ENCODE measurements at places on chromosomes 4 and X.

GRCh38 chrX:44101281-44101680, 128.1 kb upstream of the NDP start:
- no peak for DNase-seq

- DNase-seq: no peak
Measured at GRCh38 chr4:174707902-174708301, 121.1 kb downstream of the GLRA3 start.

GRCh38 chr4:88043586-88044340, 36.3 kb downstream of the PKD2 start:
- DNase-seq: no peak

DNA sequence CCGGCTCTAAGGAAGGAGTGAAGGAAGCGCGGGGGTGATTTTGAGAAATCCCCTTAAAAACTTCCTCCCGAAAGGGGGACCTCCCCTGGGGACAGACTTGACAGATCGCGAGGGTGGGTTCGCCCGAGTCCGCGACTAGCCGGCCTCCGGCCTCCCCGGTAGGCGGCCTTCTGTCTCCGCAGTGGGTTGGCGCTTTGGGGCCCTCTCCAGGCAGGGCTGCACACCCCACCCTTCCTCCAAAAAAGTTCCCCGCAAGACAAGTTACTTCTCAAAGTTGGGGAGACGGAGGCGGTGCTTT, 24.8 kb downstream of the HOPX start:
- DNase-seq: peak; percentile 52

- DNase-seq: no peak
Measured at GRCh38 chr4:87045234-87045558, 110.4 kb downstream of the AFF1 start.

DNA sequence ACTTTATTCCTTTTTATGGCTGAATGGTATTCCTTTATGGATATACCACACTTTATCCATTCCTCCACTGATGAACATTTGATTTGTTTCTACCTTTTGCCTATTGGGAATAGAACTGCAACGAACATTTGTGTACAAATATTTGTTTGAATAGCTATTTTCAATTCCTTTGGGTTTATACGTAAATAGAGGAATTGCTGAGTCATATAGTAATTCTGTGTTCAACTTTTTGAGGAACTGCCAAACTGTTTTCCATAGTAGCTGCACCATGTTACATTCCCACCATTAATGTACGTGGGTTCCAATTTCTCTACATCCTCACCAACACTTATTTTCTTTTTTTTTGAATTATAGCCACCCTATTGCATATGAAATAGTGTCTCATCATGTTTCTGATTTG, 156.5 kb upstream of the ATP6AP2 start:
- no peak for DNase-seq

GRCh38 chr4:11468901-11469300, 40.2 kb upstream of the HS3ST1 start:
- DNase-seq: no peak

DNA sequence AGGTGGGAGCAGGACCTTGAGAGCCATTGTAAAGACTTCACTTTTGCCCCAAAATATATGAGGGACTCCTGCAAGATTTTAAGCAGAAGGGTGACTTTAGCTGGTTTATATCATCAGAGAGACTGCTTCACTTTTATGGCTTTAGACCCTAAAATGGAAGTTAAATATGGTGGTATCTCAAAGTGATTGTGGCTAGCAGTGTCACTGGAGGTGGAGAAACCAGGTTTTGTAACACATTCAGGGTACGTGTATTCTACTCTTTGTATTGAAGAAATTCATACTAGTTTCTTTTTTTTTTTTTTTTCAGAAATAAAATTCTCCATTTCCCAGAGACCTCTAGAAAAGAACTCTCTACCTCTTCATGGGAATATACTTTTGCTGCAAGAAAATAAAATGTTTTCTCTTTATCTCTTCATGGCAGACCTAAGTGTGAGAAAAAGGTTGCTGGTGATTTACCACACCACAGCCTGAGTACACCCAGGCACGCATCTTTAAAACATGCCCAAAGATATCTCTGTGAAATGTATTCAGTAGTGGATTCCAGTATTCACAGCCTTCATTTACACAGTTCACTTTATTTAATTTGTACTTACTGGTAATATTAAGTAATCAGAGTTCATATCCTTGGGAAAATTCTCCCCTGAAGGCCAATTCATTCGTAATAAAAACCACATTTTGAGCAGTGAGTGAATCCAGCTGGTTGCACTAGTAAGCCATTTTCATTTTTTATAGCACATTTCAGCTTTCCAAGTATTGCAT, 74.3 kb upstream of the GUCY1A1 start:
- DNase-seq: no peak

GRCh38 chr4:59987289-59987688, 1212.8 kb upstream of the ADGRL3 start:
- DNase-seq: no peak

DNA sequence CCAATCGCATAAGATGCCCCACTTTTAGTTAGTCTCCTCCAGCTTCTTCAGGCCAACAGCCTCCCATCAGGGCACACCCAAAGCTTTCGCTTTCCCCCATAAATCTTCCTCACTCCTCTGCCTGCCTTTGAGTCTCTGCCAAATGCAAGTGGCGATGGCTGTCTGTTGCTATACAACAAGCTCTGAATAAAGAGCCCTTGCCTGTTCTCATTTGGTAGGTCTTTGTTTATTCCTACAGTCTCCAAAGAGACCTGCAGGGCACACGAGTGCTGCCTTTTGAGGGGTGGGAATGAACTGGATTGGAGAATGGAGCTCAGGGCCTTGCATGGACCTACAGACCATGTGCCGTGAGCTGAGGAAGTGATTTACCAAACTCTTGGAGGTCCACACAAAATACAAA, 52.2 kb upstream of the SOD3 start:
- DNase-seq: no peak

DNA sequence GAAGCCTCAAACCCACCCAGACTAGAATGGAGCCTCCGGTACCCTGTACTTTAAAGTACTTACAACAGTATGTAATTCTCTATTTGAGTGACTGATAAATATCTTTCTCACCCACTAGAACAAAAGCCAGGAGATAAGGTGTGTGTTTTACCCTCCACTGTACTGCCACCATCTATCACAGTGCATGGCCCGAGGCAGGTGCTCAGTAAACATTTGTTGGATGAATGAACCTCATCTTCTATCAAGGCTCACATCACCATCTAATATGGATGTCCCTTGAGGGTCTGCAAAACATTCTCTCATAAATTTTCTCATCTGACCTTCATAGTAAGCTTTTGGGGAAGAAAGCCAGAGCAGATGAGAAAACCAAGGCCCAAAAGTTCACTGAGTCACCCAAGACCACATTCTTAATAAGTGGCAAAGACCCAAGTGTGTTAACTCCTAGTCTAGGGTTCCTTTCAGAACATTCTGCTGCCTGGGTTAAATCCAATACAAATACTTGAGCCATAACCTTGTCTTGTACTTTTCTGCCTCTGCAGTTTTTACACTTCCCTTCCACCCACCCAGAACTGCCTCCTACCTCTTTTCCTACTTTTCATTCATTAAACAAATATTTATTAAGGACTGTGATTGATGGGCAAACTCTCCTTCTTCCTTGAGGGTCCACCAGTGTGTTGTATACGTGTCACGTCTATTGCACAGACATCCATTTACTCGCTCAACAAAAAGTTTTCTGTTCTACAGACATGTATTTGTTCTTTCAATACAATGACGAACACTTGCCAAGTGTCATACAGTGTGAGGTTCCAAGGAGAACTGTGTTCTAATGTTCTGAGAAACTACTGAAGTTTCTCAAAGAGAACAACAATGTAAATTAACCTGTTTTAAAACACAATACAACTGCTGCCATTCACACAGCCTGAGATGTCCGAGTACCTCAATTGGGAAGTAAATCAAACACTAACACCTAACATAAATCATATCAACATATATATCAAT, 35.7 kb downstream of the APBB2 start:
- no peak for DNase-seq

GRCh38 chrX:24515447-24515846, 50.4 kb downstream of the PDK3 start:
- DNase-seq: no peak

DNA sequence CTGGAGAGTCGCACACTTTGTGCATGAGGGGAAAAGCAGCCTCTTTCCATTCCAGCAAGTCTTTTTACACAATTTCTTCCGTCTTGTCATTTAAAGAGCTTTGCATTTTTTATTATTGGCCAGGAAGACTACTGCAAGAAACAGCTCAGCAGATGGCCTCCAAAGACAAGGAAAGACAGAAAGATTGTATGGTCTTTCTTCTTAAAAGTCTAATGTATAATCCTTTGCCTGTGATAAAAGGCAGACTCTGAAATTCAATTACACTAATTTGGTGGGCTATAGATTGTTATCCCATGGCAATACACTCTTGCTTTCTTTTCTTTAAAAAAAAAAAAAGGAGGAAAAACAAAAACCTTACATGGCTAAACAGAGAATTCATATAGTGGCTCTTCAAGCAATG, 5.9 kb downstream of the CAPN6 start:
- no peak for DNase-seq

GRCh38 chr4:87188932-87189331, 31.5 kb downstream of the KLHL8 start:
- no peak for DNase-seq

- DNase-seq: no peak
Measured at GRCh38 chr4:5575941-5576340, 132.4 kb downstream of the EVC2 start.

GRCh38 chr4:52843351-52843750, 18.8 kb upstream of the RASL11B start:
- no peak for DNase-seq

GRCh38 chr4:48331577-48332330, 9.6 kb upstream of the SLAIN2 start:
- DNase-seq: no peak

- DNase-seq: no peak
Measured at GRCh38 chr4:21900211-21900610, 48.4 kb downstream of the KCNIP4 start.

- no peak for DNase-seq
Measured at GRCh38 chrX:12378253-12378652, 240.0 kb downstream of the FRMPD4 start.

DNA sequence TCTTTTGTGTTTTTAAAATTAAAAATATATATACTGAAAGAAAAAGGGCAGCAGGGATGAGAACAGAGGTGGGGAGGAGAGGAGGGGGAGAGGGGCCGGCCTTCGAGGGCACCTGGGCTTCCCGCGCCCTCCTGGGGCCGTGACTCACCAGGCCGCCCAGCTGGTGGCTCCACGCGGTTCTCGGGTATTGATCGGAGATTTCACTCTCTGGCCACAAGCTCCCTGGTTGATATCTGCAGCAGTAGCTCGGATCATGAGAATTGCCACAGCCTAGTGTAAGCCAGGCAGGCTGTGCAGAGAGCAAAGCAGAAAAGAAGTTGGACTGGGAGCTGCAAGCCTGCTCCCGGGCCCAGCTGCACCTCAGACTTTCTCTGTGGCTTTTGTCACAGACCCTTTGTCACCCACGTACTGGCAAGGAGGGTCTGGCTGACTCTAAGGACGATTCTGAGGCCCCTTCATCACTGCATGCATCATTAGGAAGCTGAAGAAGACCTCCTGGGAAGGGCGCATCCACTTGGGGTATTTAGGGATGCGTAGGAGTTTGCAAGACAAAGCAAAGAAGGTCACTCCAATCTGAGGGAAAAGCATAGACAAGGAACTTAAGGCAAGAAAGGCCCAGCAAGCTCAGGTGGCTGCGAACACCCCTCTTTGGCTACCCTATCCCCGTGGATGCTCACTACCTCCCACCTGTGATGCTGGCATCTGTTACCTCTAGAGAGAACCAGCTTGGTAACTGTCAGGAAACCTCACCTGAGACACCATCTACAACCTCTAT, 71.7 kb downstream of the CPZ start:
- no peak for DNase-seq

GRCh38 chr4:44235897-44236296, 212.7 kb downstream of the KCTD8 start:
- DNase-seq: no peak

DNA sequence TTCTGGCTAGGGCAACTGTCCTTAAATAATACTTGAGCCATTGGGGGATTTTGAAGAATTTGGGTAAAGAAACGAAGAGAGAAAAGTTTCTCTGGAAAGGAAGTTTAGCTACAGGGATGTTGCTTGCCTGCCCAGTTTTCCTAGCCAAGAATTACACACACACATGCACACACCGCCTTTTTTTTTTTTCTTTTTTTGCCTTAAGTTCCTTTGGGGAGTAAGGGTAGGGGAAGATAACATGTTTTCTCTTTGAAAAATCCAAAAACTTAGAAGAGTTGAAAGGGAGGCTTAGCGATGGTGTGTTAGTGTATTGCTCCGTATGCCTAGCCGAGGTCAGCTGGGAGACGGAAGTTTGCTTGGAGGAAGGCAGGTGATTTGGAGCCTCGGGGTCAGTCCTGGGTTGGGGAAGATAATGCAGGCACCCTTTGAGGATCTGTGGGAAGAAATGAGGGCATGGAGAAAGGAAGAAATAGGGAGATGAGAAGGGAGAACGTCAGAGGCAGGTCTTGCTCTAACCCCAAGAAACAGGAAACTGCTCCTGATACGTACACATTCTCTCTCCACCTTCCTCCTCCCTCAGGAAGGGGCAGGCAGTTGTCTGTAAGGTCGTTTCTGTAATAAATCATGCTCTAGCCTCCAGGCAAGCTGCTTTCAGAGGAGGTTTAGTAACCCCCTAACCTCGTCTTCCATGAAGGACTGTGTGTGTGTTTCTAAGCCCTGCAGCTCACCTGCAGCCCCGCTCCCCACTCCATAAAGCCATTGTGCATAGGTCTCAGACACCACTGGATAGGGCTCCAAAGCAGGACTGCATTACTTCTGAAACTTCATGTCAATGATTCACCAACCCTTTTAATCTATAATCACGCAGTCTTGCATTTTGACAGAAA, 10.5 kb downstream of the KLF3 start:
- no peak for DNase-seq

- DNase-seq: no peak
Measured at GRCh38 chr4:156677131-156677531, 294.5 kb downstream of the PDGFC start.

- no peak for DNase-seq
Measured at GRCh38 chrX:103376979-103377324, 614 bp downstream of the BEX3 start.

- DNase-seq: no peak
Measured at GRCh38 chrX:40947276-40947675, 138.0 kb upstream of the USP9X start.

- no peak for DNase-seq
Measured at GRCh38 chr4:80694171-80694570, 336.3 kb upstream of the BMP3 start.

- DNase-seq: no peak
Measured at GRCh38 chr4:6047130-6047673, 29.0 kb upstream of the C4orf50 start.

GRCh38 chr4:137655302-137655701, 123.0 kb upstream of the PCDH18 start:
- DNase-seq: no peak

GRCh38 chr4:7863911-7864681, 75.6 kb downstream of the AFAP1 start:
- DNase-seq: no peak

DNA sequence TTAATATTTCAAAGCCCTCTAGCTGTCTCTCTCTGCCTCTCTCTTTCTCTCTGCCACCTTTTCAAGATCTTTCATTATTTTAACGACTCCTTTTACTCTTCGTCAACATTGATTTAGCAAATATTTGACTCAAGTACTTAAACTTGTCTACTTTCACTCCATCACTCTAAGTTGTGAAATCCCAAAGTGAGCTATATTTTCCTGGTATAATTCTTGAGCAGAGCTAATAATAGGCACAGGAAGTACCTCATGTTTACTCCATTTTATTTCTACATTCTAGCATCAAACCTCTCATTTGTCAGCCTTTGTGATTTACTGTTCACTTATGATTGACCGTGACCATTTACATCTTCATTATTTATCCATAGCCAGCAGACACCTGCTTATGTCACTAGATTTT, 482.5 kb downstream of the RPA4 start:
- DNase-seq: no peak

- no peak for DNase-seq
Measured at GRCh38 chrX:111355523-111356115, 56.4 kb downstream of the DCX start.

All from CD4-positive, alpha-beta T cell treated with Interleukin-15 for 1 hour (primary cell).